ENCODE measurements at places on chromosomes 2 and 18.

GRCh38 chr18:49343179-49343578 lies 117.3 kb downstream of the DYM start:
- no peak for DNase-seq

DNA sequence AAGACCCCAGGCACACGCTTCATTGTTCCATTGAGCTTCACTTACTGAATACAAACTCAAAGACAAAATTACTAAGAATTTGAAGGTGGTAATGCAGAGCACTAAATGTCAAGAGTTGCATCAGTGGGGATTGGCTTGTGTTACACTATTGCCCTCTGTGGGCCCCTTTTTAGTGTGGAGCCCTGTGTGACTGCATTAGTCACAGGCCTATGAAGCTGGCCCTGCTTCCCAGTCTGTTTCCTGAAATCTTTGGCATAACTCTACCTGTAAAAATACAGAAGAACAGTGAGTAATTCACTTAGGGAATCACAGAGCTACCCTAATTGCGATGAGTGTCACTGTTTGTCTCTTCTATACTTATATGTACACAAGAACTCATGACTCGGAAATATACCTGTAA lies 40.0 kb upstream of the STPG4 start:
- DNase-seq = no peak

DNA sequence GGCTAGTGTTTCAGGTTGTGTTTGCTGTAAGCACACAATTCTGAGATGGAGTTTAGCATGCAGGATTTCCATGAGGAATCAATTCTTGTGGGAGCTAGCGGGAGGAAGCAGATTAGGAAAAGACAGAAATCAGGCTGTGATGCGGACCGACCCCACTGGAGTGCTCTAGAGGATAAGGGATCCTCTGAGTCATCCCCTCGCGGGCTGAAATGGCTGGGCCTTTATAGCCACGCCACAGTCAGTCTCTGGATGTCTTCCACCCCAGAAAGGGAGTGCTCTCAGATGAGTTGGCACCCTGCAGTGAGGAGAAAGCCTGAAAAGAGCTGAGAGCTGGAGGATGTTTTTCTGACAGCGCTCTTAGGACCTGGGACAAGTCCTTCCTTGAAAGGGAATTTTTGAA lies 102.4 kb downstream of the GALNT3 start:
- no peak for DNase-seq

GRCh38 chr2:120330946-120331822 lies 14.8 kb upstream of the INHBB start:
- DNase-seq = no peak

DNA sequence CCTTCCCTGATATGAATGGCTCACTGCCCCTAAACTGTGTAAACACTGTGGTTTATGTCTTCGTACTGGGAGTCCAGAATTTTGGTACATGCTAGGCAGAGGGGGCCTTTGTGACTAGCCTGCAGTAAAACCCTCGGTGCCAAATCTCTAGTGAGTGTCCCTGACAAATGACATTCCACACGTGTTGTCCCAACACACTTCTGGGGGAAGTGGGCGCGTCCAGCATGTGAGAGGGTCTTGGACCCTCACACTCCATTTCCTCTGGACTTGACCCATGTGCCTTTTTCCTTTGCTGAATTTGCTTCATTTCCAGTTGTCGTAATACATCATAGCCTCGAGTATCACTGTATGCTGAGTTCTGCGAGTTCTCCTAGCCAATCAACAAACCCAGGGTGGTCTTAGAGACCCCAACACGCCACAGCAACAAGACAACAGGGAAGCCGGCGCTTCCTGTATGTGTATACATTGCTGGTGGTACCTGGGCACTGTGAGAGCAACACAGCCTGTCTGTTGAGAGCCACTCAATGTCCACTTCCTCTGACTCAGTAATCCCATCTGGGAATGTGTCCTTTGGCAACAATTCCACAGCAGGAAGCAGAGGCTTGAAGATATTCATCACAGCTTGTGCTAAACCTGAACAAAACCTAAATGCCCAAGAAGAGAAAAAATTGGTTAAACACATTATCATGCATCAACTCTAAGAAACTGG lies 26.9 kb upstream of the SLC66A3 start:
- DNase-seq = no peak

GRCh38 chr2:26068602-26069298 lies 34.9 kb downstream of the RAB10 start:
- peak; percentile 78 for DNase-seq

GRCh38 chr2:25160376-25160775 lies 8.0 kb downstream of the POMC start:
- no peak for DNase-seq

DNA sequence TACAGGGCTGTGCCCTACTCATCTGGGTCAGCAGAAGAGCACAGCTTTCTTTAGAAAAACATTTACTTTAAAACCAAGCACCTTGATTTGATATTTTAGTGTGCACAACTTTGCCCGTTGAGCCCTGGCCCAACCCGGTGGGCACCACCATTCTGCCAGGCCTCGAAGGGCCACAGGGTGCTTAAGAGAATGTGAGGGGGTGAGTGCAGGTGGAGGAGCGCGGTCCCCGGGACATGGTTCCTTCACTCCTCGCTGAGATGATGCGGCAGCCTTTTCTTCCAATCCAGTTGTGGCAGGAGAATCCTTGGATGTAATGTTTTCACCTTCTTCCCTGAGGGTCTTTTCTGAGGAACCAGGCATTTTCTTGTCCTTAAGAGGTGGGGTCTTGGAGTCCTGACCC lies 119.0 kb downstream of the RPIA start:
- no peak for DNase-seq

DNA sequence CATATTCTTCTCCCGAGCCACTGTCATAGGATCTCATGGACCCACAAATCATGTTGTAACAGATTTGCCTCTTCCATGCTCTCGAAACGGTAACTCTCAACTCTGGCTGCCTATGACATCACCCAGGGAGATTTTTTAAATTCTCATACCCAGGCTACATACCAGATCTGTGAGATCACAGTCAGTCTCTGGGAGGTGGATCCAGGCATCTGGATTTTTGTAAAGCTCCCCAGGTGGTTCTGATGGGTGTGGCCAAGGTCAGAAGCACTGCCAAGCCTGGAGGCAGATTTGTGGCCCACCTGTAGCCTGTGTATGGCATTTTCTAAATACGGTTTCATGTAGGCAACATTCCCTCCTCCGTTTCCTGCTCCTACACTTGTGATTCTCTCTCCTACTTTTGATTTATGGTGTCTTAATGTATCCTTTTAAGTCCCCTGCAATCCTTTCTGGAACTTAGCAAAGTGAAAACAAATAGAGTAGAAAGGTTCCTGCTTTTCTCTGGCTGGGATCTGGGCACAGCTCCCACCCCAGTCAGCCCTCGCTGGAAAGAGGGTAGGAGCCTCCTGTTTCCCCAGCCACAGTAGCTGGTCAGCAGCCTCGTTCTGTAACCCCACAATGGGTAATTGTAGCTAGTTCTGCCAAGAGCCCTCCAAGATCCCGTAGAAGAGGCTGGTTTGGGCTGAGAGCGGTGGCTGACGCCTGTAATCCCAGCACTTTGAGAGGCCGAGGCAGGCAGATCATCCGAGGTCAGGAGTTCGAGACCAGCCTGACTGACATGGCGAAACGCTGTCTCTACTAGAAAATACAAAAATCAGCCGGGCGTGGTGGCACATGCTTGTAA lies 96.2 kb downstream of the KLHL29 start:
- no peak for DNase-seq

DNA sequence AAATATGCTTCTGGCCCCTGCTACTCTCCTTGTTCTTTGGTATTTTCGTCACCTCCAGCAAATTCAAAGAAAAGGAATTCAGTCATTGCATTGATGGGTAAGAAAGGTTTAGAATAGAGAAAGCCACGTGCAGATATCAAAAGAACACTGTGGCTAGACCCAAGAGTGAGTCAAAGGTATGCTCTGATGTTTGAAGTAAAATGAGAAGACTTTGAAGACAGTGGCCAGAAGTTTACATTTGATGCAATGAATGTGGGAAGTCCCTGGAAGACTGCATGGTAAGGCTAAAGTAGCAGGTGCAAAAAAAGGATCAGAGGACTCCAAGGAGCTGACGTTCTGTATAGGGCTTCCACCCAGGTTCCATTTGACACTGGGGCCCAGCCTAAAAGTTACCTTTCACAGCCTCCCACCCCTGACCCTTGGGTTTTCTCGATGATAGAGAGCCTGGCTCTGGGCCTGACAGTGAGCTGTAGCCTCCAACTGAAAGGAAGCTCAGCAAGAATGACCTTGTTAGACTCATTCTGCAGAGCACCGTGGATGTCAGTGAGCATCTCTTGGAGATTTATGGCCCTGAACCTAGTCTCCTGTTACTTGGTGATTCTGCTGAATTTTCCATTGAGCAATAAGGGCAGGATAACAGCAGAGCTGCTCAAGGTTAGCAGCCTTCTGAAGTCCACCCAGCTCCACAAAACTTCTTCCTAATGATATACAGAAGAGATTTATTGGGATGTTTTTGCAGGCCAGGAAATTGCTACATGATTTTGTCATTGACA lies 223.7 kb upstream of the RBBP8 start:
- DNase-seq = no peak

GRCh38 chr18:11937874-11938478 lies 29.9 kb upstream of the MPPE1 start:
- DNase-seq = peak; percentile 81

GRCh38 chr18:37544217-37544616 lies 21.4 kb downstream of the CELF4 start:
- DNase-seq = no peak

DNA sequence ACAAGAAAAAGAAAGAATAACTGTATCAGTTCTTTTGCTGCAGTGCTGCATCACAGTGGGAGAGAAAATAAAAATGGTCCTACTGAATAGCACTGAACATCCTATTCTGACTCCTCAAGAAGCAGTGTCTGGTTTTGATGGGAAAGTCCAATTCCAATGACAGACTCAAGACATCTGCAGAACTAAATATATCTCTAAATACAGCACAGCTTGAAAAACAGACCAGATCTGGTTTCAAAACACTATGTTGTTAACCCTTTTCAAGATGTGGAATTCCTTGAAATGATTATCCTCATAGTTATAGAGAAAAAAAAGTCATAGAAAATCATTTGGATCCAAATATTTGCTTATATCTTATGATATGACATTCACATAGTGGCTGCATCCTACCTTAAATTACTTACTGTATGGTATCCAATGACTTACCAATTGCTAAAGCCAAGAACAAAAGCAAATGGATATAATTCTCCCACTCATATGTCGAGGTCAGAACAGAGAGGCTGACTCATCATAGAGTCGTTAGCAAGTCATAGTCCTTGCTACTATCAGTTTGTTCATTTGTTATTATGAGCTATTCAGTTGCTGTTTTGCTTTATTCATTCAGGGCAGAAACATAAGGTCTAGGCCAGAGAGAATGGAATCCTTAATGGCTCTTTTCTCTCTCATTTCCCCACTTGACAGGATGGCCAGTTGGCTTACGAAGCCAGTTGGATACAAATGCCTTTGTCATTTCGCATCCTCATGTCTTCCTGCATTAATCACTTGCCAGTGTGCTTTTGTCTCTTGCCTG lies 62.5 kb upstream of the ACVR2A start:
- no peak for DNase-seq

DNA sequence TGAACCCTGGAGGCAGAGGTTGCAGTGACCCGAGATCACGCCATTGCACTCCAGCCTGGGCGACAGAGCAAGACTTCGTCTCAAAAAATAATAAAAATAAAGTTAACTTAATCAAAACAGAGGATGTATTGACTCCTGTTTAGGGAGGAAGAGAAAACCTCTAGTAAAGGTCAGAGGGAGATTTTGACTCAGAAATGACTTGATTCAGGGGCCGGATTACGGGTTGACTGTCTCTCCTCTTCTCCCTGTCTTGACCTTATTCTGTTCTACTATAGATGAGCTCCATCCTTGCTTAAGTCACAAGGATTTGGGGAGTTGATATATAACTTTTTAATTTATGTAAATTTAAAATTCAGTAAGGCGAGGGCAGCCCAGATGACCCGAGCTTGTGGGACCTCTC lies 71.0 kb downstream of the COX7A2L start:
- no peak for DNase-seq

DNA sequence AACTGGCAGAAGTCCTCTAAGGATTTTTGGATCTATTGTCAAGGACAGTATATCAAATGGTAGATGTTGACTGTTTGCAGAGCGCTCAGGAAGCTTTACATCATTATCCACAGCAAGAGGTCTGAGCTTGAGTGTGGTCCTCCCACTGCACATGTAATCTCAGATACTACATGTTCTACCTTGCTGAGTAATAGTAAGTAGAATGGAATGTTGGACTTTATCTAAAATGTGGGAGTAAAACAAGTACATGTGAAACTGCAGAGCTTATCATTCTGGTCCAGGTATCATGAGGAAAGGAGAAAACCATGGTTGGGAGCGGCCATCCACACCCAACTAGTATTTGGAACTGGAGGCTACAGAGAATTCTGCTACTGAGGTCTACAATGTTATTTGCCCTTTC lies 19.3 kb upstream of the CD28 start:
- DNase-seq = no peak

GRCh38 chr2:194745557-194746146 lies 911.4 kb upstream of the SLC39A10 start:
- no peak for DNase-seq

DNA sequence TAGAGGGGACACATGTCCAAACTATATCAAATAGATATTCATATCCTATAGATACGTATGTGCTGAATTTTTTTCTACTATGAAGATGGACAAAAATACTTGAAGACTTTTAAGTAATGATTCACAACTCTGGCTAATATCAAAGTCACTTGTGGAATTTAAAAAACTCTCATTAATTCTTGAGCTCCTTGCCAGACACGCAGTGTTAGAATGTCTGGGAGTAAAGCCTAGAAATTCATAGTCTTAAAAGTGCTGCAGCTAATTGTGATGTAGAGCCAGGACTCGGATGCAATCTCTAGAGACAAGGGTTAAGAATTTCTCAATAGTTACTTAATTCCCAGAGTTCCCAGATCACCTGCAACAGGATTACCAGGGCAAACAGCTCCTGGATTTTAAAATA lies 107.4 kb downstream of the ARL6IP6 start:
- DNase-seq = no peak

GRCh38 chr2:196123679-196124373 lies 47.6 kb downstream of the STK17B start:
- DNase-seq = no peak

- DNase-seq = peak; percentile 84
These were observed 178.6 kb downstream of the ZBTB7C start for GRCh38 chr18:48230467-48231113.

DNA sequence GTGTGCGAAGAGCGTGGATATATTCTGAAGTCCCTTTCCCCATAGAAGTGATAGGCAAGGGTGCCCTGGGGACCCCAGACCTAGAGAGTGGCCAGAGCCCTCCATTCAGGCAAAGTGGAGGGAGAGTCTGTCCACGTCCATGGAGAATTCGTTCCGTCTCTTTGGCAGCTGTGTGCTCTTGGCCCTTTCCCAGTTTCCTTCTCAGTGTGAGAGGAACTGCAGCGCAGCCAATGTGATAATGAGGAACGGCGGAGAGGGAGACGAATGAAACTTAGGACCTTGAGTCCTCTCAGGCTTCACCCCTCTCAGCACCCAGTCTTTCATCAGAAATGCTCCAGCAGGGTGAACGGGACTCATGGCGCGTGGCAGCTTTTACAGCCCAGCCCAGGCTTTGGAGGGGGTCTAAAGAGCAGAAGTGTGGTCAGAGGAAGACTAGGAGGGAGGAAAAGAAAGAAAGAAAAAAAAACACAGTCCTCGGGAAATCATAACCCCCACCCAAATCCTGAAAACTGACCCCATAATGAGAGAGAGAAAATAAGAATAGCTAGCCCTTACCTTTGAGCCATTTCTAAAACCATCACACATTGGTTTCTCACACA lies 95.0 kb upstream of the RIOK3 start:
- no peak for DNase-seq

- no peak for DNase-seq
These were observed 188.9 kb upstream of the TNP1 start for GRCh38 chr2:217048730-217049129.
